ENCODE measurements at places on chromosomes 1 and 21.

DNA sequence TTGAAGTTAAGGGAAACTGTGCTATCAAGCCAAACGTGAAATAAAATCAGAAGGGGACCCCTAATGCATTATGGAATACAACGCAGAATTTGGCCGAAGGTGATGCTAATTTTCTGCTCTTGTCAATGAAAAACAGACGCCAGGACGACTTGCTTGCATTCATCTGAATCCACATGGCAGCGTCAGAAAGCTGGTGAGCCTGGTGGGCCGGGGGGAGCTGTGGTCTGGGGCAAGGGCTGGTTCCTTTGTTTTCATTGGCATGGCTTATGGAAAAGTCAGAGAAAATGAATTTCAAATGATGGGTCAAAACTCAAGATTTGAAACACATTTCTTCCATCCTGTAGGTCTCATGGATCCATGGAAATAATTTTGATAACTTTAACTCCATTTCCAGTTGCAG is 86.4 kb upstream of the RUNX1 start:
- DNase-seq, result no peak

DNA sequence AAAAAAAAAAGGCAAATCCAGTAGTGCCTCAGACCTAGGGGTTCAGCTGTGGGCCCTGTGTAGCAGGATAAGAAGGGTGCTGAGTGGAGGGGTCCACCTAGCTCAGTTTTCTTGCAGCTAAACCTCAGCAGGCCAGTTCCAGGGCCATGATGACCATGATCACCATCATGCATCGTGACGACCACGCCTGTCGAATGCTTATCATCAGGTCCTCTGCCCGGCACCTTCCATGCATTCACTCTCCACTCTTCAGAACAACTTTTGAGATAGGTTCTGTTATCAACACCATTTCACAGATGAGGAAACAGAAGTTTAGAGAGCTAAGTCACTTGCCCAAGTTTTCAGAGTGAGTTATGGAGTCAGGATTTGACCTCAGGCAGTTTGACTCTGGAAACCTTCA is 54.9 kb downstream of the ACBD3 start:
- DNase-seq, result no peak

- no peak for DNase-seq
Observed at GRCh38 chr1:151491641-151492040, 19.5 kb upstream of the CGN start.

DNA sequence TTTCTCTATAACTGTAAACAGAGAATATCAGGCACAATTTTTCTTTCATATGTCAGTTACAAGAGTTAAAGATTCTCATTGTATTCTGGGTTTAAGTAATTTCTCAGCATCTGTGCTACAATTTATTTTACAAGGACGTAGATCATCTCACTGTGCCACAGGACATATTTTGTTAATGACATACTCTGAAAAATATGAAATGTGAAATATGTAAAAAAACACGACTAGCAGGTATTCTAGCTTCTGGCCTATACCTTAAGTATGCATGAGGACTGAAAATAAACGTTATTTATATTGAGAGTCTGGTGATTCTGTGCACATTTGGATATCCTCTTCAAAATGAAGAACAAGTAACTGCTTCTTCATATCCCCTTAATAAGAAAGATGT is 308.8 kb downstream of the BRINP3 start:
- peak; percentile 39 for DNase-seq

DNA sequence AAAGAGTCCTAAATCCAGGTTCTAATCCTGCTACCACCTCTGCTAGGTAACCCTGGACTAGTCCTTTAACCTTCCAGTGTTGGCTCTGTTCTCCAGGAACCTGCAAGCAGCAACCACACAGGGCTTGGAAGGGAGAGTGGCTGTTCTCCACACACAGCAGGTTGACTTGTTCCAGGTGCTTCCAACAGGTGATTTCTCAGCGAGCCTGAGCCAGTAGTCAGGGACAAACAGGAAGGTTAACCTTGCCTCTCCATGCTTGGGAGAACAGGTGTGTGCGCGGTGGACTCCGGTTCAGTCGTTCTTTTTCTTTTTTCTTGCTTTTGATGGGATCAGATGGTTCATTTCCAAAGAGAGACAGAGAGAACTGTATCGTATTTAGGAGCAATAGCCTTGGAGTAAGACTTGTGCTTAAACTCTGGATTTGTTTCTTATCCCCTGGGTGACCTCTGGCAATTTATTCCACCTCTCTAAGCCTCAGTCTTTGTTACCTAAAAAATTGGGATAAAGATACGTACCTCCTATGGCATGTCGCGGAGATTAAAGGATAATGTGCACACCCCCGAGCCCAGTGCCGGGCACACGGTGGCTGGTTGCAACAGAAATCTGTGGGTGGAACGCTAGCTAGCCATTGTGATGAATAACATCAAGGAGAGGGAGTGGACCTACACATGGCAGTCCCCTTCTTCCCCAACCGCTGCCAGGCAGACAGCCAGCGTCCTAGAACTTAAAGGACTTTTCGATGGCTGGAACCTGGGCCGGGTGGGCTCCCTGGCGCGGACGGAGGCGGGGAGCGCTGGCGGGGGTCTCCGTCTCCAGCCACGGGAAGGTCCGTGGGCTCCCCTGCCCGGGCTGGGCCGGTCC is 583 bp upstream of the CACHD1 start:
- peak; percentile 24 for DNase-seq

DNA sequence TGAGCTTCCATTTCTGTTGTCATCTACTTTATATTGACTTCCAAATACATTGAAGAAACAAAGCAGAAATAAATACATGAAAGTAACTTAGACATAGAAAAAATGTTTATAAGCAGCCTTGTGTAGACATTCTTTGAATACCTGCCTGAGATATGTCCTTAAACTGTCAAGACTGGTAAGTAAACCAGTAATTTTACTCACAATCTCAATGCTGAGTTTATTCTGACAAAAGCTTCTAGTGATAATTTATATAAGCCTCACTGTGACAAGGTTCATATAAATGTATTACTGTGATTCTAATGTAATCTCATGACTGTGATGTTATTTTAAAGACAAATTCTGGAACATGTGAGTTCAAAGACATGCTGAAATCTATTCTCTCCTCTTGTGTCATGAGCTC is 516.7 kb upstream of the B3GALT2 start:
- no peak for DNase-seq

DNA sequence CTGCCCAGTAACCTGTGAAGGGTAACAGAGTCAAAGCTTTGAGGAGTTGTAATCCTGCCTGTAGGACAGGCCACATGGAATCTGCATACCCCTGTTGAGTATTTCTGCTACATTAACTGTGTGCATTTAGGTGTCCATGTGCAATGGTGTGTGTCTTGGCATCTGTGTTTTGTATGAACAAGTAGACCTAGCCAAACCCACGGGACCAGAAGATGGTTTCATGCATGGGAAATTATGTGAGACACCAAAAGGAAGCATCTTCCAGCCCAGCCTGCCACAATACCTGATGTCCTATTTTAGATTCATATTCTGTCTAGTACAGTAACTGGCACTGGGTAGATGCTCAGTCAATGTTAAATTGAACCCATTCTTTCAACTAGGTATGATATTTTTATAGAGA is 70.8 kb upstream of the KCND3 start:
- DNase-seq, result no peak

DNA sequence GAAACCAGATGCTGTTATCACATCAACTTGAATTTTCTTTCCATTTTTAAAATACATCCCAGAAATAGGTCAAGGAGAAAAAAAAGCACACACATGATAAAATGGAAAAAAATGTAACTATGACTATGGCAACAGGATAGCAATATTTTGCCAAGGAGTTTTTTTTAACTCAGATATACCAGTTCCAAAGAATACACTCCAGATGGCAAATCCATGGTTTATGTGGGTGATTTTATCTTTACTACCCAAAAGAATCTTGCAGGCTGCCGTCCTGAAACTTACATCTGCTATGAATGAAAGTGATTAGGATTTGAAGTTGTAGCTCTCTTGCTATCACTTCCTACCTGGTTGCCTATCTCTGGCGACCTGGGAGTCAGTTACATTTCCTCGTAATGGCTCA is 91.0 kb upstream of the PLPPR4 start:
- peak; percentile 48 for DNase-seq

Measured in fibroblast of lung (primary cell).